ENCODE measurements at places on chromosomes 16 and 17. TPM values are rescaled to one million over a fixed set of nuclear protein-coding genes. Genes with fewer than 3 reads are reported as not detected.

GRCh38 chr16:67404740-67405226 is 11.5 kb upstream of the TPPP3 start:
- no peak for DNase-seq
- no peak overlapping the region for H3K27ac ChIP-seq
- no peaks in the 10 kb centered on the region for H3K36me3 ChIP-seq
- no peaks in the 10 kb centered on the region for H3K27me3 ChIP-seq

DNA sequence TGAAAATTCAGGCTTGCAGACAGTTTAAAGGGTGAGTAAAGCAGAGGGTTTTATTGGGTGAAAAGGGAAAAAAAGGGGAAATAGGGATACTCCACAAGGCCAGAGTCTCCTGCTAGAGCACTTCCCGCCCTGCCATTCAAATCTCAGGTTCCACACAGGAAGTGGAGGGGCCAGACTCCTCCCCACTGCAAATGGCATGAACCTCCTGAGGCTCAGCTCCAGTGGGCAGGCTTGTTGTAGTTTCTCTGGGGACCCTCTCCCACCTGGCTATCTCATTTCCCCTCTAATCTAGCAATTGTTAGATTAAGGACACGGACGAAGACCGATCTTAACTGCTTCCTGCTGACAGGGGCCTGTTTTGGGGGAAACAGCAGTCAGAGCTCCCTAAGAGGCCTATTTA is 43.4 kb downstream of the TAOK1 start:
- H3K27me3 ChIP-seq, result no peaks in the 10 kb centered on the region
- no peaks in the 10 kb centered on the region for H3K4me1 ChIP-seq
- no peak overlapping the region for H3K4me3 ChIP-seq
- peaks cover 8% of the 10 kb centered on the region for H3K36me3 ChIP-seq
- no peak for DNase-seq

DNA sequence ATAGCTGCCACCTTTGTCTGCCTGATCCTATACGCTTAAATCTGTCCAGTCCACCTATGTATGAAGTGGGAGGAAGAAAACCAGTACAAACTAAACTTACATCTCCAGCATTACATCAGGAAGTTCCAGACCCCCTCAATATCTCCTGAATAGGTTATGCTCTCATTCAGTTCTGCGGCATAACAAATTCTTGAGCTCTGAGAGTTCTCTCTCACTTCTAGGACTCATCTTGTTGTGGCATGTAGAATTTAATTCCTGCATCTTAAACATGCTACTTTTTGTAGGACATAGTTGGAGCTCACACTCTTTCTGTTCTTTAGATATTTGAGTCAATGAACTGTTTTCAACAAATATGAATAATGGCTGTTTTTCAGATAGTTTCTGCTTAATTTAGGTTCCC is 662.5 kb downstream of the CDH11 start:
- H3K36me3 ChIP-seq, result no peaks in the 10 kb centered on the region
- H3K4me3 ChIP-seq, result no peak overlapping the region
- no peaks in the 10 kb centered on the region for H3K4me1 ChIP-seq
- no peak overlapping the region for H3K27ac ChIP-seq
- DNase-seq, result no peak

DOC2B gene
- 4.4 TPM for polyA plus RNA-seq

DNA sequence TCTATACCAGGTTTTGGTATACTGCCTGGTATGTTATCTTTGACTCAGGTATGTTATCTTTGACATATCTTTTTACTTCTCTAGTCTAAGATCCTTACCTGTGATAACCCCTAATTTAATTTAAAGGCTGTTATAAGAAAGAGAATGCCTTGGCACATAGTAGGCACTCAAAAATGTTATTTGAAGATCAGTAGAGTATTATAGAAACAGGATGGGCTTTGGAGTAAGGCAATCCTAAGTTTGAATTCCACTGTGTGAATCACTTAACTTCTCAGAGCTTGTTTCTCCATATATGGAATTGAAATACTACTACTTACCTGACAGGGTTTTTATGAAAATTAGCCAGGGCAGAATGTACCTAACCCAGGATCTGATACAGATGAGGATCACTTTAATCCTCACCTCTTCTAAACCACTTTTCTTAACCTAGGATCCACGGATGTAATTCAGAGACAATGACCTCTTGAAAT is 1.2 kb downstream of the BRIP1 start:
- no peaks in the 10 kb centered on the region for H3K27me3 ChIP-seq
- H3K4me3 ChIP-seq, result peak overlapping the region; percentile 86
- no peak overlapping the region for H3K27ac ChIP-seq
- H3K4me1 ChIP-seq, result peaks cover 3% of the 10 kb centered on the region
- no peaks in the 10 kb centered on the region for H3K36me3 ChIP-seq

NPIPB9 gene
- 1.4 TPM for polyA plus RNA-seq

GAA gene
- polyA plus RNA-seq, result 56.4 TPM

- no peak for DNase-seq
- H3K36me3 ChIP-seq, result no peaks in the 10 kb centered on the region
- peaks cover 4% of the 10 kb centered on the region for H3K27me3 ChIP-seq
- H3K4me1 ChIP-seq, result peaks cover 17% of the 10 kb centered on the region
- H3K4me3 ChIP-seq, result no peak overlapping the region
- no peak overlapping the region for H3K27ac ChIP-seq
Measured at GRCh38 chr17:74272731-74273201, 1.3 kb upstream of the DNAI2 start.

- H3K27ac ChIP-seq, result peak overlapping the region; percentile 26
- no peak for DNase-seq
- peaks cover 70% of the 10 kb centered on the region for H3K4me1 ChIP-seq
- H3K27me3 ChIP-seq, result peaks cover 25% of the 10 kb centered on the region
- H3K36me3 ChIP-seq, result peaks cover 31% of the 10 kb centered on the region
- H3K4me3 ChIP-seq, result no peak overlapping the region
Measured at GRCh38 chr17:45435481-45435880, 2.8 kb upstream of the ARHGAP27 start.

DNA sequence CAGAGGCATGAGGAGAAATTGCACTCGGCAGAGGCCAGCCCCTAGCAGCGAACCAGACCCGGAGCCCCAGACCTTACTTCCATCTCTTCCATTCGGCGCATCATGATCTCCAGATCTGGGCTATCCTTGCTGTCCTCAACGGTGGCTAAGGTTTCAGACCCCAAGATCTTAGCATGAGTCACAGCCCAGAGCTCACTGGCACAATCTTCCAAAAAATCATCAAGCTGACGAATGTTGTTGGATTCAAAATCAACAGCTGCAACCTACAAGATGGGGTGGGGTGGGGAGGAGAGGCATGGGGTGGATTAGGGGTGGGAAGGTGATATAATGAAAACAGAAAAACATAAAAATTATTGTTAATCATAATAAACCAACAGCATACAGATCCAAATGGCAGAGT is 39.7 kb upstream of the PITPNM3 start:
- H3K4me3 ChIP-seq, result no peak overlapping the region
- H3K36me3 ChIP-seq, result peaks cover 45% of the 10 kb centered on the region
- H3K27ac ChIP-seq, result no peak overlapping the region
- no peak for DNase-seq
- no peaks in the 10 kb centered on the region for H3K4me1 ChIP-seq
- H3K27me3 ChIP-seq, result no peaks in the 10 kb centered on the region

SKAP1 gene
- 64.4 TPM for polyA plus RNA-seq

C1QTNF8 gene
- polyA plus RNA-seq, result 0.05 TPM

- peak; percentile 15 for DNase-seq
- H3K27me3 ChIP-seq, result peaks cover 20% of the 10 kb centered on the region
- H3K36me3 ChIP-seq, result no peaks in the 10 kb centered on the region
- no peaks in the 10 kb centered on the region for H3K4me1 ChIP-seq
- no peak overlapping the region for H3K4me3 ChIP-seq
Measured at GRCh38 chr17:3534881-3535252, 22.7 kb downstream of the TRPV3 start.

GRCh38 chr17:64133546-64134215 is 3.7 kb upstream of the ERN1 start:
- H3K27ac ChIP-seq, result no peak overlapping the region
- H3K36me3 ChIP-seq, result no peaks in the 10 kb centered on the region
- peaks cover 13% of the 10 kb centered on the region for H3K4me1 ChIP-seq
- no peak for DNase-seq

GRCh38 chr16:51150888-51151320 is at the start of gene SALL1:
Gene SALL1, minus strand, starts transcription at chr16:51151270. Its CDS starts 29 bp downstream, at chr16:51151241.
- H3K27me3 ChIP-seq, result peaks cover 88% of the 10 kb centered on the region
- no peak within 1 kb of the TSS for H3K4me3 ChIP-seq
- H3K4me1 ChIP-seq, result no peaks in the 10 kb centered on the region
- no peak for DNase-seq
- H3K27ac ChIP-seq, result no peak within 1 kb of the TSS

- H3K27me3 ChIP-seq, result no peaks in the 10 kb centered on the region
- H3K4me1 ChIP-seq, result no peaks in the 10 kb centered on the region
- DNase-seq, result no peak
- no peaks in the 10 kb centered on the region for H3K36me3 ChIP-seq
Measured at GRCh38 chr17:34711646-34712045, 132.3 kb downstream of the TMEM132E start.

- H3K27ac ChIP-seq, result no peak overlapping the region
- H3K27me3 ChIP-seq, result no peaks in the 10 kb centered on the region
- H3K36me3 ChIP-seq, result no peaks in the 10 kb centered on the region
Measured at GRCh38 chr16:80816356-80816755, 12.0 kb upstream of the CDYL2 start.

ODAD4 gene
- 1.4 TPM for polyA plus RNA-seq

GRCh38 chr17:57910462-57911420 is 44.5 kb downstream of the CUEDC1 start:
- H3K4me1 ChIP-seq, result no peaks in the 10 kb centered on the region
- no peaks in the 10 kb centered on the region for H3K27me3 ChIP-seq
- H3K36me3 ChIP-seq, result no peaks in the 10 kb centered on the region
- H3K27ac ChIP-seq, result no peak overlapping the region
- no peak overlapping the region for H3K4me3 ChIP-seq

MYH13 gene
- polyA plus RNA-seq, result 0.07 TPM

USP43 gene
- 2.9 TPM for polyA plus RNA-seq

- no peaks in the 10 kb centered on the region for H3K36me3 ChIP-seq
- DNase-seq, result no peak
- no peaks in the 10 kb centered on the region for H3K4me1 ChIP-seq
- no peaks in the 10 kb centered on the region for H3K27me3 ChIP-seq
Measured at GRCh38 chr16:21314339-21314738, 36.2 kb upstream of the CRYM start.

- no peak overlapping the region for H3K27ac ChIP-seq
- no peak overlapping the region for H3K4me3 ChIP-seq
- H3K27me3 ChIP-seq, result no peaks in the 10 kb centered on the region
- no peaks in the 10 kb centered on the region for H3K4me1 ChIP-seq
- no peaks in the 10 kb centered on the region for H3K36me3 ChIP-seq
Measured at GRCh38 chr16:65181071-65181561, 59.3 kb upstream of the CDH11 start.

SYCE1L gene
- 15.6 TPM for polyA plus RNA-seq

GRCh38 chr17:12507026-12507595 is 158.6 kb upstream of the MYOCD start:
- H3K36me3 ChIP-seq, result no peaks in the 10 kb centered on the region
- no peaks in the 10 kb centered on the region for H3K27me3 ChIP-seq
- DNase-seq, result no peak
- no peak overlapping the region for H3K27ac ChIP-seq
- no peak overlapping the region for H3K4me3 ChIP-seq

HLF gene
- 1.8 TPM for polyA plus RNA-seq

IL34 gene
- polyA plus RNA-seq, result 4.7 TPM

- no peaks in the 10 kb centered on the region for H3K4me1 ChIP-seq
- no peaks in the 10 kb centered on the region for H3K27me3 ChIP-seq
- H3K27ac ChIP-seq, result no peak overlapping the region
- no peak overlapping the region for H3K4me3 ChIP-seq
- no peak for DNase-seq
Measured at GRCh38 chr17:2963332-2964027, 99.9 kb downstream of the OR1D5 start.

MT3 gene
- polyA plus RNA-seq, result 13.1 TPM

DNA sequence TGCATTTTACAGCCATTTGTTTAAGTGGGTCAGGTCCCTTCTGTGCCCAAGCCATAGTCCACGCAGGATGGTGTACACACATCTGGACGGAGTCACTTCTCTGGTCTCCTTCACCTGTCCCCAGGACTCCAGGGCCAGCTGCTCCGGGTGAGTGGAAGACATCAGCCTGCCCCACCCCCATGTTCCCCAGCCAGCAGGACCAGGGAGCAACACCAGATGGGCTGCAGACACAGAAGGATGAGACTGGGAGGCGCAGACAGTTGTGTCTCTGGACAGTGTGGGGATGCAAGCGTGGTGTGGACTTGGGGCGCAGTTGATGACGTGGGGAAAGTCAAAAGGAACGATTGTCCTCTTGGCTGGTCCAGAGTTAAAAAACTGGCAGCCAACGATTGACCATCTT is 24.6 kb upstream of the WFDC1 start:
- no peaks in the 10 kb centered on the region for H3K27me3 ChIP-seq
- no peaks in the 10 kb centered on the region for H3K4me1 ChIP-seq
- no peak for DNase-seq
- no peak overlapping the region for H3K27ac ChIP-seq
- H3K36me3 ChIP-seq, result no peaks in the 10 kb centered on the region
- no peak overlapping the region for H3K4me3 ChIP-seq

GRCh38 chr17:69223809-69224208 is 4.8 kb downstream of the ABCA10 start:
- peaks cover 5% of the 10 kb centered on the region for H3K4me1 ChIP-seq
- peak; percentile 53 for DNase-seq
- H3K27me3 ChIP-seq, result no peaks in the 10 kb centered on the region
- H3K36me3 ChIP-seq, result no peaks in the 10 kb centered on the region

PIPOX gene
- 0.96 TPM for polyA plus RNA-seq

DNA sequence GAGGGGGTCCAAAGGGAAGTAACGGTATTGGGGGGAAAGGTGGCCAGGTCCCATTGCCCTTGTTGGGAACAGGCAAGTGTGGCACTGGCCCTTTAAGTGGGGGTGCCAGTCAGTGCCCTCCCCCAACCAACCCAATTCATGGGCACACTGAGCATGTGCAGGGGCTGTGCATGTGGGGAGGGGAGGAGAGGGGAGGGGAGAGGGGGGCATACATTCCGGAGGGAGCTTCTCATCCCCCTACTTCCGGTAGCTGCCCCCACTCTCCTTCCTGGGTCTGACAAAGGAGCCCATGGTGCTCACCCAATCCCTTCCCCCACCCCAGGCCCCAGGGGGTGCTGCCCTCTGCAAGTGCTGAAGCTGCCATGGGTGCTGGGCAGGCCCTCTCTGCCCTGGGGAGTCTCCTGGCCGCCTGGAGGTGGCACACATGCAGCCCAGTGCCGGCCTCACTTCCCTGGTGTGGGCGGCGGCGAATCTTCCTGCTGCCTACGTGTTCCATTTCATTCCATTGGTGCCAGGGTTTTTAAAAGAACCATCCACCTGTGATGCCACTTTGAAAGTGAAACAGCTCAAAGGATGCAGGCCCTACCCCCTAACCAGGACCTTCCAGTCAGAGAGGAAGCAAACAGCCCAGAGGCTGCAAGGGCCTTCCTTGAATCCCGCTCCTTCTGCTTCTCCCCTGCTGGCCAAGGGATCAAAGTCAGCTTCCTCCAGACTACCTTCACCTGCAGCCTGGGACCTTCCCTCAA is 11.0 kb downstream of the HEXIM2 start:
- peak; percentile 73 for DNase-seq
- no peaks in the 10 kb centered on the region for H3K27me3 ChIP-seq
- peaks cover 6% of the 10 kb centered on the region for H3K36me3 ChIP-seq
- H3K27ac ChIP-seq, result peak overlapping the region; percentile 89
- peak overlapping the region; percentile 54 for H3K4me3 ChIP-seq
